ENCODE measurements at places on chromosomes 1 and 21.

DNA sequence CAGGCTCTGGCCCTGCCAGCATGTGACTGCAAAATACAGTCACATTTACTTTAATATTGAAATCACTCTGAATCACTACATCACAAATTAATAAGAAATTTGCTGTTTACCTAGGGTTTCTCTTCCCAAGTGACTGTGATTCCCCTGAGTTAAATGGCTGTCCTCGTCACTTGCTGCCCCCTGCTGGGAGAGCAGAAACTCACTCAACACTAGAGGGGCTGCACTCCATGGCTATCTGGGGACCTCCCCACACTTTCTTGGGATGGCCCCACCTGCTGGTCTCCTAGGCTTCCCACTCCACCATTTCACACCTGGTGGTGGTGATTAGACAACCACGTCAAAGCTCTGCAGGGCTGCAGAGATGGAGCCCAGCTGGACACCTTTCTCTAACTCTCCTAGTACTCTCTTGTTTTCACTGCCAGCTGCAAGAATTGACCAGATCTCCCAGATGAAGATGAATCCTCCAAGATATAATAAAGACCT, 63.4 kb downstream of the CD2 start:
- DNase-seq = peak; percentile 43

- DNase-seq = no peak
Measured at GRCh38 chr1:201656311-201657032, 117.5 kb downstream of the NAV1 start.

DNA sequence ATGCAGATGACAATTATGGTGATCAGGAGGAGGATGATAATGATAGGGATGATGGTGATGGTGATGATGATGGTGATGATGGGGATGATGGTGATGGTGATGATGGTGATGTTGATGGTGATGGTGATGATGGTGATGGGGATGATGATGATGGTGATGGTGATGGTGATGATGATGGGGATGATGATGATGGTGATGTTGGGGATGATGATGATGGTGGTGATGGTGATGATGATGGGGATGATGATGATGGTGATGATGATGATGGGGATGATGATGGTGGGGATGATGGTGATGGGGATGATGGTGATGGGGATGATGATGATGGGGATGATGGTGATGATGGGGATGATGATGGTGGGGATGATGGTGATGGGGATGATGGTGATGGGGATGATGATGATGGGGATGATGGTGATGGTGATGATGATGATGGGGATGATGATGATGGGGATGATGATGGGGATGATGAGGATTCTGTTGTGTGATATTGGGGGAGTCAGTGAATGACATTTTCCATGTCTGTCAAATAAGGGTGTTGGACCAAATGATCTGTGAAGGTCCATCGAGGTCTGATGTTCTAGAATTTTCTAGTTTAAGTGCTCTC, 65.6 kb upstream of the RPL11 start:
- DNase-seq = no peak

- DNase-seq = no peak
Measured at GRCh38 chr1:57138432-57139078, 172.7 kb upstream of the C8B start.

- peak; percentile 61 for DNase-seq
Measured at GRCh38 chr21:45590246-45590725, 48.0 kb upstream of the SLC19A1 start.

GRCh38 chr1:198123133-198123532, 33.7 kb upstream of the NEK7 start:
- no peak for DNase-seq

GRCh38 chr1:77085109-77085508, 134.1 kb downstream of the PIGK start:
- DNase-seq = no peak

All from pancreas (tissue), 10 donors.